ENCODE measurements at places on chromosomes 3 and 15.
A peak's percentile ranks its signal among the peaks of the same experiment; 100 is the strongest.

DNA sequence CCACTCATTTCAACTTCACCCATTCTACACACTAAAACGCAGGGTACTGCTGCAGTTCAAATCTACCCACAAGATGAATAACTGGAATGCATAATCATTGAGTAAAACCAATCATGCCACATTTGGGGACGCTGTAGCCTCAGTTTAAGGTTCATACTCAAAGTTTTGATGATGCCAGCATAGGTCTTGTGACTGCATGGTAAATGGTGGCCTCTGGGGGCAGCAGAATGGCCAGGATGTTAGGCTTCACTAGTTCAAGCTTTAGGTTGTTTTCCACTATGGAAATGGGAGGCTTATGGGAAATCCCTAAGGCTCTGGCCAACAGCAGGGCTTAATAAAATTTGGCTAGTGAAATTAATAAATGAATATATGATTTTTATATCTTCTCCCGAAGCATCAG is 104.3 kb upstream of the TSC22D2 start:
- peak; percentile 23 for DNase-seq

- DNase-seq, result no peak
These were observed 586.0 kb upstream of the TGFBR2 start for GRCh38 chr3:30020380-30020779.

DNA sequence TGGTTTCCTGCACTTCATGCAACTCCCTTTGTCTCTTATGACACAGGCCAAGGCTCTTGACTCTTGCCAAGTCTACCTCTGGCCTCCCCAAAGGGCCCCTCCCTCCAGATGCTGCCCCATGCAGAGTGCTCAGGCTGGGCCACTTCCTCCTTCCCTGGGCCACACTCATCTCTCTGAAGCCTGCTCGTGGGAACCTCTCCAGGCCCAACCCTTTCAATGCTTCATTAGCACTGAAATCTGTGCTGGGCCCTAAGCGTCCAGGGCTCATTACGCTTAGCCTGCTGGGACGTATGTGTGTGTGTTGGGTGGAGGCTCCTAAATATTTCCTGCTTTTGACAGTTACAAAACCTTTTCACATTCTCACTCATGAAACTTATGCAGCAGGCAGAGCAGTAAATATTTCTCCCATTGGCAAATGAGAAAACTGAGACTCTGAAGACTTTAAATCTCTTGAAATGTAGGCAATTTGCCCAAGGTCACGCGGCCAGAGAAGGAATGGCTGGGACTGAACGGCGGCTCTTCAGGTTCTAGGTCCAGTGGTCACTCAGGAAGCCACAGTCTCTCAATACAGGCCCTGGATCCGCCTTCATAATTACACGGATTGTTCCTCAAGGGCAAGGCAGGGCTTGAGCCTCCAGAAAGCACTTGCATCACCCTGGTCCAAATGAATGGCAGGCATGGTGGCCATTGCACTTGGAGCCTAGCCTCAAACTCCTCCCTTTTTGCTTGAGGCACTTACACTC is 241.7 kb upstream of the HES1 start:
- no peak for DNase-seq

DNA sequence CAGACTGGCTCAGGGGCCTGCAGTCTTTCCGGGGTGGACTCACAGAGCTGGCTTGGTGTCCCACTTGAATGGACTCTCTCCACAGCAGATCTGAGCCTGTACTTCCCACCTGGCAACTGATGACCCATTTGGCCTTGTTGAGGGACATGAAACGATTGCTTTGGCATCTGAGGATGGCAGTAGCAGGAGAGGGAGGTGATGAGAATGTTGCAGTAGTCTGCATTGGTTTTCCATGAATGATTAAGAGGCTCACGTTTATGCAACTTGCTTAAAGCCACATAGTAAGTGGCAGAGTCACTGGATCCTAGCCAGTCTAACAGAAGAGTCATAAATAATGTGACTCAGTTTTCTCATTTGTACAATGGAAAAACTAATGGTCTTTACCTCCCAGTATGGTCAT is 21.9 kb downstream of the IL20RB start:
- peak; percentile 89 for DNase-seq

DNA sequence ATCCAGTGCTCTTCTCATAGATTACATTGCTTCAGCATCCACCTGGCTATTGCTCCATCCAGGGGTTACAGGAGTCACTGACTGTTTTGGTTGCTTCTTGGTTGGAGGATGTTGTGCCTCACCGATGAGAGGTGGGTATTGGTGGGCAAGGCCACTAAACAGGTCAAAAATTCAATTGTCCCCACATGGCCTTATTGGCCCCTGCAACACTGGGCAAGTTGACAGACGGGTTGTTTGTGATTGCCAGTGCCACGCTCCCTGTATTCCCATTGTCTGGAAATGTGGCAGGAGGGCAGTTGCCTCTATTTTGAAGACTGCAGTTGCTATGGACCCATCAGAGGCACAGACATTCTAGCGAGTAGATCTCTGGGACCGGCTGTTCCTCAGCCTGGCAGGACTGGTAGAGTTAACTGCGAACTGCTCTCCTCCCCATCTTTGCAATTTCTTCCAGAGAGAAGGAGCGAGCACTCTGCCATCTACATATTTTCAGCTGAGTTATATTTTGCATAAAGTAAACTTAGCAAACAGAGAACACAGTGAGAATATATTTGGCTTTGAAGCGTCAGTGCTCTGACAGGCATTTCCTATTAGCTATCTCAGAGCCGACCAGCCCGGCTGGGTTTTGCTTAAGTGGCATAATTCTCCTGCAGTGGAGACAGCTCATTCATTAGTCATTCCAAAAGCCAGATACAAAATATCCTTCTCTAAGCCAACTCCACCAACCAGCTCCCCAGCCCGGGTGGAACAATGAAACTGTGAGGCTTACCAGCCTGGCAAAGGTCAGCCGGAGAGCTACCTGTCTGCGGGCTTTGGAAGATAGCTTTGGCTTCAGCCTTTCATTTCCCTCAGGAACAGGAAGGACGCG is 26.0 kb upstream of the MAGEF1 start:
- DNase-seq, result peak; percentile 53

- peak; percentile 76 for DNase-seq
These were observed 6.3 kb downstream of the LRRC31 start for GRCh38 chr3:169863458-169863899.

DNA sequence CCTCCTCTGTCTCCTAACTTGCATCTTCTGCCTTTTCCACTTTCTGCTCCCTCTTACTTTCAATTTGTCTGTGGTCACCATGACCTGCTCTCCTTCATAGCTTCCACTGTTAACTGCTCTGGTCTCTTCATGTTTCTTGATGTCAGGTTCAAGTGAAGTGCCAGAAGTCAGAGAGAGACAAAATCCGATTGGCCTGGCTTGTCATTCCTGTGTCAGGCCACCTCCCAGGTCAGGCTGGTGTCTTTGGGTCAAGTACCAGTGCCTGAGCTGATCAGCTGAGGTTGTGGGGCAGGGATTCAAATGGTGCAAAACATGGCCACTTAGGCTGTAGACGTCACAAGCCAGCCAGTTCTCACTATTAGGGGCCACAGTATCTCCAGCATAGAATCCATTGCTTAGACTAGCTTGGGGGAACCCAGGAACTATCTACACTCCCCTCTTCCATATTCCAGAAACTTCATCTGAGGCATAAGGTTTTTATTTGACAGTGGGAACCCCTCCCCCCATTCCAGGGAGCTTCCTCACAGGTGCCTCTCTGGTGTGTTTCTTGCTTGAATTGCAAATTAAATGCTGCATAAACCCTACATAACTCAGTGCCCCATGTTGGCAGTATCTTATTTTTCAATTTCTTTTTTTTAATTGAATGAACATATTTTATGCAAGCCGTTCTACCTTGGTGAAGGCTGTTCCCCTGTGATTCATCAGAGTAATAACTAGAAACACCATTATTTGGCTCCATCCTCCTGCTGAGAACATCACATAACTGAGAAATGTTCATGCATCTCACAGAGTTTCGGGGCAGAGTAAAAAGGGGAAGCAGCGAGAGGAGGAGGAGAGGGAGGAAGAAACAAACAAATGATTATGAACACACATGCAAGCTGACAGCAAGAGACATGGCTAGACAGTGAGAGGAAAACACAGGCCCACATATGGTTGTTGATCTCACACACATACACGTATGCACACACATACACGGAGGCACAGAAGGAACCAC is 175.8 kb downstream of the TLE3 start:
- no peak for DNase-seq

- peak; percentile 94 for DNase-seq
These were observed 68.3 kb downstream of the GALK2 start for GRCh38 chr15:49238342-49238741.

DNA sequence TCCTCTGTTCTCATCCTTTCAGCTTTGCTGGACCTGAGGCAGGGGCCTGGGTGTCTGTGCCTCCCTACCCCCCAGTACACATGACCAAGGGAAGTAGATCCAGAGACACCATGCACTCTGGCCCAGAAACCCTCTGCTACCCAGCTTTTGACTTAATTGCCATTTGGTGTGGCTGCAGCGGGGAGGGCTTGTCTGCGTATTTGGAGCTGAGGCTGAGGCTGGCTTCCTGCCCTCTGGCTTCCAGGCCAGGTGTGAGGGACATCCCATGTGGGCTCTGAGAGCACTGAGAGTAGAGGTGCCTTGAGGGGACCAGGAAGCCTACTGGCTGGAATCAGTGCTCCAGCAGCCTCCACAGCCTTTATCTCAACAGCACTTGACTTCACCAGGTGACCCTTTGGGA is 26.9 kb downstream of the PPCDC start:
- DNase-seq, result no peak

DNA sequence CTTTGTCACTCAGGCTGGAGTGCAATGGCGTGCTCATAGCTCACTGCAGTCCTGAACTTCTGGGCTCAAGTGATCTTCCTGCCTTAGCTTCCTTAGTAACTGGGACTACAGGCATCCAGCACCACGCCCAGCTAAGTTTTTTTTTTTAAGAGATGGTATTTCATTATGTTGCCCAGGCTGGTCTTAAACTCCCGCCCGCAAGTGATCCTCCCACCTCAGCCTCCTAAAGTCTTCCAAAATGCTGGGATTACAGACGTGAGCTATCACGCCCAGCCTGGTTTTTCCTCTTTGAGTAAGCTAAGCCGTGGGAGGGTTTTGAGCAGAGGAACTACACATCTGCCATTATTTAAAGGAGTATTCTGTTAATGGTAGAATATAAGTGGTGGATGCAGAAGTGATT is 7.4 kb upstream of the LRRFIP2 start:
- DNase-seq, result peak; percentile 59

GRCh38 chr3:106251160-106251892 is 382.5 kb upstream of the CBLB start:
- peak; percentile 11 for DNase-seq

DNA sequence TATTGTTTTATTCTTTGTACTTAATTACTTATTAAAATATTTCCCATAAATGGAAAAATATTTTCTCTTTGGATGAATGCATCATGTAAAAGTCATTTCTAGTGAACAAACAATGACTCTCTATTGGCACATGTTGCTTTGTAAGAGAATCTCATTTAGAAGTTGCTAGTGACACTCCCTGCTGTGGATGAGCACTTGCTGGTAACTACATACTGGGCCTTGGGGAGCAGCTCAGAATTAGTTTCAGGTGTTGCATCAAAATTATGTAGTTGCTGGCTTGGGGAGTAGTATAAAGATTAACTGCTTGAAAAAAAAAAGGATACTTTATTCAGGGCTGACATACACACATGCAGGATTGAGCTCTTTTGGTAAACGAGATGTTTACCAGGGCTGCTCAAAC is 80.3 kb upstream of the KCNAB1 start:
- DNase-seq, result no peak

DNA sequence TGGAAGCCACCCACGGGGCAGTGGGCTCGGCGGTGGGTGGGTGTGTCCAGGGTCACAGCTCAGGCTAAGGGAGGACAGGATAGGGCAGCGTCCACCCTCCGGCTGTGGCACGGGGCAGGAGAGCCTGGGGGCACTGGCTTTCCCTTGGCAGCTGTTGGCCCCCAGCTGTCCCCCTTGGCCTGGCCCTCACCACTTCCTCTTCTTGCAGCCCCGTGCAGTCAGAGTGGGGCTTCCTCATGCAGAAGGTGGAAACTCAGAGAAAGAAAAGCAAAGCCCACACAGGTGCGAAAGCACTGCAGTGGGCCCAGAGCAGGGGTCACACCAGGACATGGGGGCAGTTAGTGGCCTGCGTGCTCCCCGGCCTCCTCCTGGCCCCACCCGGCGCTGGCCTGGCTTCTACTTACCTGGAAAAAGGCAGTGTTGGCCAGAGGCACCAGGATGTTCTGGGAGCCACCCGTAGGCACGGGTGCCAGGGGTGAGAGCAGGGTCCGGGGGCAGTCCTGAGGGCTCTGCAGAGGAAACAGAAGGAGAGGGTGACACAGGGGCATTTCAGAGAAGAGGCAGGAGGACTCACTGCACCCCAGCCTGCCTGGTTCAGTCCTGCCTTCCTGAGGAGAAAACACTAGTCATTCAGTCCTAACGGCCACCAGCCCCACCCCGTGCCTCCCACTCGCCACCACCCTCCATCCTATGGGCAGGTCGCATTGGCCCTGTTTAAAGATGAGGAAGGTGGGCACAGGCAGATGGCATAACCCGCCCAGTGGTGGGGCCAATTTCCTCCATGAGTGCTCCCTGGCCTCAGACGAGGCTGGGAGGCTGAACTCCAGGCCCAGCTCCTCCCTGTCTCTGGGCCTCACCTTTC is 28.3 kb downstream of the PLXND1 start:
- DNase-seq, result no peak

GRCh38 chr3:190012314-190012782 is 108.3 kb downstream of the P3H2 start:
- peak; percentile 43 for DNase-seq

- DNase-seq, result peak; percentile 44
These were observed 328.3 kb downstream of the PLCL2 start for GRCh38 chr3:17213102-17213501.

DNA sequence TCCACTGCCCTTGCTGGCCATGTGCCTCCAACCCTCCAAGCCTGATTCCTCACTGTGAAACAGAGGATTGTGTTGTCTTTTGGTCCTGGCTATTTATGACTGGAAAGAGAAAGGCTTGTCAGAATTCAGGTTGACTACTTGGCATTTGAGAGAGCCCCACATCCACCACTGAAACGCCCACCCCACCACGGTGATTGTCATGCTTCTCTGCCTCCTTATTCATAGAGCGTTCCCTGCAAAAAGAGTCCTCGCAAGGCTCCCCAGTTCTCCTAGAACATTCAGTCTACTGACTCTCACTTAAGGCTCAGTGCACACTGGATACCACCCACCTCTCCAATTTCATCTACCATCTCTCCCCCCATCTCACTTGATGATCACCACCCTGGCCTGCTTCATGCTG is 162.9 kb upstream of the WNT5A start:
- DNase-seq, result no peak

DNA sequence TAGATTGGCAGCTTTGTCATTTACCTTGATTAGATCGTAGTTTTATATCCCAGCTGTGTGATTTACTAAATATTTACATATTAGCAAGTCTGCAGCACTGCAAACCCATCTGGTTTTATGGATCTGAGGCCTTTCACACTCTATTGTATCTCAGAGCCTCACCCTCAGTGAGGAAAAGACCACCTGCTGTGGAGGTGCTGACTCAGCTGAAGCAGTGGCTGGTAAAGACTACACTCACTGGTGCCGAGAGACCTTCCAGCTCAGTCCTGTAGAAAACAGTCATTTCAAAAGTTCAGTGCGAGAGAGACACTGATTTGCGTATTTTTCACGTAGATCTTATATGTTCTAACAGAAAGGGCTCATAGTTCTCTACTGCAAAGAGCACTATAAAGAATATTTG is 307.8 kb upstream of the TPM1 start:
- no peak for DNase-seq

Measured in fibroblast of mammary gland (primary cell).